ENCODE measurements at places on chromosomes 7 and 10.

DNA sequence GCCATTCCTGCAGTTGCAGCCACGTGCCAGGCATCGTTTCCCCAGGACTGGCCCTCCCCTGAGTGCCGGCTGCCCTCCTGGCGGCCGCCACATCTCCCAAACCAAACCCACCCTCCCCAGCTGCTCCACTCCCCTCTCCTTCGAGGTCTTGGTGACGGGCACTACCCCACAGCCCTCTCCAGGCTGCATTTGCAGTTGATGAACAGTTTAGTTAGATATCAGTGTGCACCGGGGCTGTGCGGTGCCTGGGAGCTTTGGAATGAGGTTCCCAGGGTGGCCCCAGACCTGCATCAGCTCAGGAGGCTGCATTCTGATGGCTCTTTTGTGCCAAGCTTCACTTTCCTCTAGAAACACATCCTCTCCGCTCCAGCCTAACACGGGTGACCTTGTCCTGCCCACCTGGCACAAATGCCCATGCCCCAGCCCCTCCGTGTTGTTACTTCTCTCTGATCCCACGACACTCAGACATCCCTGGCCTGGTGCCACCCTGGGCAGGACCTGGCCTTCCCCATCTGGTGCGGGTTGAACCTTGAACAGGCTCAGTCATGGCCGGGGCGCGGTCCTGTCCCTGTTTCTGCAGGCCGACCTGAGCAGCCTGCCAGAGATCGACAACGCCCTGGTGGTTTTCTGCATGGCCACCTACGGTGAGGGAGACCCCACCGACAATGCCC, 14.5 kb downstream of the TMEM120A start:
- DNase-seq: no peak

DNA sequence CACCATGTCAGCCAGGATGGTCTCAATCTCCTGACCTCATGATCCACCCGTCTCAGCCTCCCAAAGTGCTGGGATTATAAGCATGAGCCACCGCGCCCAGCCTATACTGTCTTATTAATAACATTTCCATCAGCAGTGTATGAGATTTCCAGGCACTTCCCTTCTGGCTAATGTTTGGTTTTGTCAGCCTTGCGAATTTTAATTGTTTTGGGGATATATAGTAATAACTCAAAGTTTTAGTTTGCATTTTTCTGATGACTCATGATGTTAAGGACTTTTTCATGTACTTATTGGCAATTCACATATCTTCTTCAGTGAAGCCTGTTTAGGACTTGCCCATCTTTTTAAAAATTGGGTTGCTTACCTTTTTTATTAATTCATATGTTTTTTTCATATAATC, 76.0 kb downstream of the TMEM270 start:
- DNase-seq: no peak

DNA sequence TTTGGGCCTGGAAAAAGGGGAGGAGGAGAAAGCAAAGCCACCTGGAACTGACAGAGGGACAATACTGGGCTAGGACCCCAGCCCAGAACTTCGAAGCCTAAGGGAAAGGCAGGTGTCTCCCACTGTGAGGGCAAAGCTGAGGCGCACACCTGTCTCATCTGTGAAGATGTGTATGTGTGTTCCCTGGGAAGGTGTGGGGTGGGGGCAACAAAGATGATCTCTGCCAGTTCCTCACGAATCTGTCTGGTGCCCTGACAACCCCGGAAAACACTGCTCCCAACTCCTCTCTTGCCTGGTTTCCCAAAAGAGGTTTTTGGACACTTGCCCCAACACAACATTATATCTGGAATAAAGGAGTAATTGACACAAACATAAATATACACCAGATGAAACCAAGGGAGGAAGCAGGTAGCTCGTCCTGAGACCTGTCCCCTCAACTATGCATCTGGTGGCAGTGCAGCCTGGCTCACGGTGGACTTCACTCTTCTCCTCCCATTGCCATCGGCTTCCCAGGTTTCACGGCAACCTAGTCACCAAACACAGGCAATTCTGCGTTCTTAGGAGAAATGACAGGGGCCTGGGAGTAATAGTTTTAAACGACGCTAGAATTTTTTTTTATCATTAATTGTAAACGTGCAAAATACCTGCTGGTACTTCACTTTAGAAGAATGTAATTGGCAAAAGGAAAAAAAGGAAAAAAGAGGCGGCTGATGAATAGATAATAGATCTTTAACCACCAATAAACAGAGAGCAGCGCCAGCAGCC, 1.7 kb upstream of the EMX2 start:
- DNase-seq: no peak

DNA sequence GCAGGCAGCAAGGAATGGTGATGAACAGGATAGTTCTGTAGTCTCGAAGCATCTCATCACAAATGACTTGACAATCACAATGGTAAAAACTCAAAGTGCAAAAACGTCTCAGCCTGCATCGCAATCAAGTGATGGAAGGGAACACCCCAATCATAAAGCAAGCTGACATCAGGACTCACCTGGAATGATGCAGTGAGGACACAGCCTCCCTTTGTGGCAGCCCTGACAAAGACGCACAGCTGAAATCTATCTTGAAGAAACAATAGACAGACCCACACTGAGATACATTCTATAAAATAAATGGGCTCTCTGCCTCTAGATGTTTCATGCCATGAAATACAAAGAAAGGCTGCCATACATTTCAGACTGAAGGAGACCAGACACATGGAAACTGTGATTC, 748.0 kb upstream of the IGFBP3 start:
- no peak for DNase-seq

DNA sequence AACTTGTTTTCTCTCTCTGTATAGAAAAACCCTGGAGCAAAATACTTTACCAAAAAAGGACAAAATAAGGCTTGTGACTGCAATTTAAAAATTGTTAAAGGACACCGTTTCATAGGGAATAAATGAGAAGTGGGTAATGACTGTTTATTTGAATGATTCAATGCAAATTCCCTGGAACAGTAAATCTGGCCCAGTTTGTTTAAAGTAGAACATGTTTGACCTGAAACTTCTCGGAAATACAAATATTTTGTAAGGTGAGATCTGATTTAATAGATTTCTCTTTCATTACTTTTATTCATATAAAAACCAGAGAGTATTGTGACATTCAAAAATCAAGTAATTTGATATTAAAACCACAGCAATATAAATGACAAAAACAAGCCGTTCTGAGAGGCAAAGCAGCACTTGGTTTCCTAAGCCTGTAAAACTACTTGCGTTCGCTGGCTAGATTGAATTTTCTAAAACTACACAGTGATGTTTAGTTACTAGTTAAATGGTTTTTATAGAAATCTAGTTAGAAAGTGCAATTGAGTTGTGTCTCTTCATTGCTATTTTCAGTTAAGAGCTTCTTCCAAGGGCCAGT, 76.8 kb upstream of the PITRM1 start:
- DNase-seq: no peak

GRCh38 chr10:117553815-117554172, 11.2 kb downstream of the EMX2 start:
- no peak for DNase-seq

DNA sequence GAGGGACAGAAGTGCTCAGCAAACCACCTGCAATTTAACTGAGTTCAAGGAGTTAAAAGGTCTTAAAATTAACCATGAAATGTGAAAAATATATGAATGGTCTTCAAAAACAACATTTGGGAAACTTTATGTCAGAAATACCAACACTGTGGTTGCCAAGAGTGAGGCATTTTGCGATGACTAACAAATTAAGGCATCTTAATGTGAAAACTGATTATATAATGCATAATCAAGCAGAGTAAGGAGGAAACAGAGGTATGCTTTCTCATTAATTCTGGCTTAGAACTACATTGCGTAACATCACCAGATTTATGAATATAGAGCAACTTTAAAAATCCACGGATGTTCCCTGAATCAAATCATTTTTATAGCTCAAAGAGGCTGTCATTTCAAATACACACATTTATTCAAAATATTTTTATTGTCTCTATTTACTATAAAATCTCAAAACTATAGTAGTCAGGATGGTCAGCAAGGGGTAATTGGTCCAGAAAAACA, 335.5 kb downstream of the LRRTM3 start:
- no peak for DNase-seq

- peak; percentile 53 for DNase-seq
Measured at GRCh38 chr7:155208681-155209477, 88.8 kb upstream of the INSIG1 start.

DNA sequence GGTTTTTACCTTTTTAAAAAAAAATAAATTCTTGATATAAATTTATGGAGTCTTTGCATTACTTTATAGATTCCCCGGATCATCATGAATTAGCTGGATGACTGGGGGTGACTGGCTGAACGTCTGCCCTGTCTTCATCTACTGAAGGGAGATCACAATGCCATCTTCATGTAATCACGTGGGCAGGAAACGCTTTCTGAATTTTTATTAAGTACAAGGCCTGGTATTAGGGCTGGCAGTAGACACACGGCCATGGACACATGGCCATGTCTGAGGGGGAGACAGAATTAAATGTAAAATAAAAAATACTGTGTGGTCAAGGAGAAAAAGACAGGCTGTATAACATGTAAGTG, 111.2 kb downstream of the VIPR2 start:
- no peak for DNase-seq

DNA sequence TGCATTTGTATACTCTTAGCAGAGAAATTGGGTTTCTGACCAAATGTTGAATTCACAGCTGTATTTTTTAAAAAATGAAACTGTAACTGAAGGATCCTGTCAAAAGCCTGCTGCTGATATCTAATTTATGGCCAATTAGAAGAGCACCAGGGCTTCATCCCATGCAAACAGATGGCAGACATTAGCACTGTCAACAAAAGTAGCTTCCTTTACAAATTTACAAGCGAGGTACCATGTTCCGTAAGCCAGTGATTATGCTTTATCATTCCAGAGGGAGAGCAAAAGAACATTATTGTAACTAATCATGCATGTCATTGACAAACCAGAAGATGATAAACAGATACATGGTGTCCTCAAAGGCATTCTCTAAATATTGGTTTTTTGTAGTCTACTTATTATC, 177.2 kb upstream of the DKK1 start:
- no peak for DNase-seq

GRCh38 chr10:109679478-109679877, 243.8 kb downstream of the XPNPEP1 start:
- no peak for DNase-seq

DNA sequence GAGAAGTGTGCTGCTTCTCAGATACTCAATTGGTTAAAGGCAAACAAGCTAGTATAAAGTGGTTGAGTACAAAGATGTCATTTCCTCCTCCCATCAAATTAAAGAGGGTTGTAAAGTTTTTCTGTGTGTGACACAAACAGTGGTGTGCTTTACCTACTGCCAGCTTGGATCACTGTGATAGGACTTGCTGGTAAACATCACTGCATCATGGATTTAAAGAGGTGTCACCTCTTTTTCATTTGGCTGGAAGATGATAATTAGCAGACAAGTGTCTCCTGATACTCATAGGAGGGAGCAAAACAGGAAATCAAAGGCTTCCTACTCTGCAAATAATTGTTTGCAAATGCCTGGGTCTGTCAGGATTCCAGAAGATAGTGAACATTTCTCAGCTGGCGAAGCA, 200.5 kb downstream of the MDFIC start:
- DNase-seq: no peak

DNA sequence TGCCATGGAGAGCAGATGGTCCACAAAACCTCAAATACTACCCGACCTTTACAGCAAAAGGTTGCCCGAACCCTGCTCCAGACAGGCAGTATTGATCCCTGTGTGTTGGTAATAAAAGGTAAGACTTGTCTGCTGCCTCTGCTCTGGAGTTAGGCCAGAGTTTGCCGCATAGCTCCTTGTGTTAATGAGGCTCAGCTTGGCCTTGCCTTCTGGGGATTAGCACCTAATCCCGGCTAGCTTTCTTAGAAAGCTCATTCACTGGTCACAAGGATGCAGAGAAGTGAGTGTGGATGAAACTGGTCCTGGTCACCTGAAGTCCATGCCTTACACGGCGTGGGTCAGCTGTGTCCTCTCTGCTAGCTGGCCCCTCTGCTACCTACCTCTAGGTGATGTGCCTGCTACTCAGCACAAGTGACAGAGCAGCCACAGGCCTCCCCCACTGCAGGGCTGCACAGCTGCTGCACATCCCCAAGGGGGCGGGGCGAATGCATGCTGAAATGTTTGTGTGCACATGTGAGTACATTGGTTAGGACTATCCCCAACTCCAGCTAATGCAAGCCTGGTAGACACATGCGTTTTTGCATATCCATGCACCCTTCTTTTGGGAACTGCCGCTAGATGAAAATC, 31.7 kb upstream of the SYPL1 start:
- no peak for DNase-seq

Data from common myeloid progenitor, CD34-positive (primary cell).